Hematopoietic multipotent progenitor cell treated with erythropoietin and hydrocortisone succinate and interleukin-3 and kit ligand, for 6 days (in vitro differentiated cells): ENCODE measurements at places on chromosomes 5 and 9.

GRCh38 chr5:37197340-37198050 is 51.7 kb downstream of the CPLANE1 start:
- DNase-seq: peak; percentile 36

- DNase-seq: no peak
Measured at GRCh38 chr9:108919517-108919916, 14.4 kb downstream of the ELP1 start.

DNA sequence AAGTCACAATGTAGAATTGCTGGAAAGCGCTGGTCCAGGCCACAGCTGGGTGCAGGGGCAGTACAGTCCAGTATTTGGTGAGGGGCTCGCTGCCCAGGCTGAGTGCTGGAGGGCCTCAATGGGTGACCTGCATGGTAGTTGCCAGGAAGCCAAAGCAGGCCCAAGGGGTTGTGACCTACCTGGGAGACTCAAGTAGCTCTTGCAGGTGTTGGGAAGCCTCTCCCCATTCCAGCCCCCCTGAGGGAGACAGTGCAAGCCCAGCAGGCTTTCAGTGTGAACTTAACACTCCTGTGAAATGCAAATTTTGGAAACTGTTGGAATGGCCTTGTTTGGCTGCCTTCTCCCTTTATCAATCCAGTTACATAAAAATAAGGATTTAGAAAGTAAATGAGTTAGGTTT is 13.9 kb downstream of the KDM4C start:
- no peak for DNase-seq

- peak; percentile 80 for DNase-seq
Measured at GRCh38 chr5:13591621-13592020, 352.9 kb downstream of the DNAH5 start.

GRCh38 chr9:98539954-98540353 is 168.8 kb downstream of the GABBR2 start:
- no peak for DNase-seq

GRCh38 chr5:143506836-143507552 is 103.5 kb upstream of the NR3C1 start:
- no peak for DNase-seq

- no peak for DNase-seq
Measured at GRCh38 chr5:39513236-39513635, 88.5 kb upstream of the DAB2 start.

DNA sequence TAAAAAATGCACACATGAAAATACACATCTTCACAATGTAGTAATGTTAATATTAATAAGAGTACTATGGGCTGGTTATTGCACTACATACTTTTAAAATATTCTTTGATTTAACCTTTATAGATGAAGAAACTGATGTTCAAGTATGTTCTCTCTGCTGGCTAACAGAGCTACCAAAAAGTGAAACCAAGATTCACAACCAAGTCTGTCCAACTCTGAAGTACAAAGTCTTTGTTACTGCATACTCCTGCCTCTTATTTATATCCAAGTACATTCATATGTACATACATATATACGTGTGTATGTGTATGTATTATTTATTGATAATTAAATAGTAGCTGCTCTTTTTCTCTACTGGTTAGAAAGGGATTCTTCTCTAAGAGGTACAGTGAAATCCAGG is 325.6 kb downstream of the BNC2 start:
- no peak for DNase-seq

- no peak for DNase-seq
Measured at GRCh38 chr5:52748590-52748989, 39.1 kb upstream of the ITGA1 start.

DNA sequence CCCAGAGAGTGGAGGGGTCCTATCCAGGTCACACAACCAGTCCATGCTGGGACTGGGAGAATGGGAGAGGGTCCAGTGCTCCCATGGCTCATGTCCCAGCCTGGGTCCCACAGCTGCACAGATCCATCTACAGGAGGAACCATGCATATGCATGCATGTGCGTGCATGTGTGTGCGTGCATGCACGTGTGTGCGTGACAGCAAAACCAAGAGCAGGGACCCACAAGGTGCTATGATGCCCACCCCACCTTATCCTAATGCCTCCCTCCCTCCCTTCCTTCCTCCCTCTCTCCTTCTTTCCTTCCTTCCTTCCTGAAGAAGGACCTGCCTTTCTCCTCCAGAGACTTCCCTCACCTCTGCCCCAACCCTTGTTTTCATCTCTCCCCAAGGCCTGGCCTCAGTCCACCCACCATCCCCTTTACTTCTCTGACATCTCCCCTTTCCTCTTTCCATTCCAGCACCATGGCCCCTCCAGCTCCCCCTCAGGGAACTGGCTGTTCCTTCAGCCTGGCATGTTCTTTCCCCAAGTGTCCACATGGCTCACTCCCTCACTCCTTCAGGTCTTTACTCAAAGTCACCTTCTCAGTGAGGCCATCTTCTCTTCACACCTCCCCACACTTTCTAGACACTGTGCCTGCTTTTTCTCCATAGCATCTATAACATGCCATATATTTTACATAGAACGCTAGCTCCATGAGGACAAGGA is 21.8 kb downstream of the AQP7 start:
- DNase-seq: no peak

GRCh38 chr5:116652196-116652729 is 77.6 kb upstream of the SEMA6A start:
- DNase-seq: no peak

GRCh38 chr9:5832071-5832537 is 813 bp downstream of the ERMP1 start:
- peak; percentile 79 for DNase-seq

GRCh38 chr9:35478871-35479270 is 11.0 kb upstream of the RUSC2 start:
- no peak for DNase-seq

DNA sequence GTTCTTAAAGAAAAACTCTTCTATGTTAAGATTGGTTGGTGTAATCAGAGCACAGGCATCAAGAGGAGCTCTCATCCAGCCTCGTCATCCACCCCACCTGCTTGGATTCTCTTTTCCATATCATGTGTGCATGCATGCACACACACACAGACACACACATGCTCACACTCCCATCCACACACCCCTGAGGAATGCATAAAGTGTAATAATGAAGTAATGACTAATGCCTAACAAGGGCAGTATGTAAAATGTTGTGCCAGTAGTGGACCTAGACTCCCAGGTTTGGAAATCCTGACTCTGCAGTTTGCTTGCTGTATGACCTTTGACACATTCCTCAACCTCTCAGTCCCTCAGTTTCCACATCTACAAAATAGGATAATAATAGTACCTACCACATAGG is 280.0 kb upstream of the ANKRD55 start:
- no peak for DNase-seq

GRCh38 chr5:173707392-173707791 is 90.9 kb upstream of the BOD1 start:
- DNase-seq: peak; percentile 14

- no peak for DNase-seq
Measured at GRCh38 chr5:39462211-39462610, 37.4 kb upstream of the DAB2 start.

DNA sequence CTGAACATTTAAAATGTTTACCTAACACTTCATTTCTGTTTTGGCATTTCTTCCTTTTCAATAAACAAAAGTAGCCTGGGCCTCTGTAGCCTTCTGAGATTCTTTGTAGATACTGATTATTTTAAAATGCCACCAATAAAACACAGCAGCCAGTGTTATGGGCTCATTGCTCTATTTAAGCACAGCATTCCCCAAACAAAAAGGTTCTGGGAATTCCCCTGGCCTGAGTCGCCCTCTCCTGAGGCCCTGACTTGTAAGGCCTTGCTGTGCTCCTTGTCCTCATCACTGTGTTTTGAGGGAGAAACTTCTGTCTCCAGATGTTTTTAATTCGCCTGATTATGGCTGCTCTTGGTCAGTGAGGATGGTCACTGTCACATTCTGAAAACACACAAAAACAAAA is 33.0 kb upstream of the CTXN3 start:
- DNase-seq: no peak

GRCh38 chr5:9157811-9158210 is 388.1 kb downstream of the SEMA5A start:
- no peak for DNase-seq

GRCh38 chr9:122446819-122447484 is 30.8 kb downstream of the OR1J1 start:
- peak; percentile 90 for DNase-seq

DNA sequence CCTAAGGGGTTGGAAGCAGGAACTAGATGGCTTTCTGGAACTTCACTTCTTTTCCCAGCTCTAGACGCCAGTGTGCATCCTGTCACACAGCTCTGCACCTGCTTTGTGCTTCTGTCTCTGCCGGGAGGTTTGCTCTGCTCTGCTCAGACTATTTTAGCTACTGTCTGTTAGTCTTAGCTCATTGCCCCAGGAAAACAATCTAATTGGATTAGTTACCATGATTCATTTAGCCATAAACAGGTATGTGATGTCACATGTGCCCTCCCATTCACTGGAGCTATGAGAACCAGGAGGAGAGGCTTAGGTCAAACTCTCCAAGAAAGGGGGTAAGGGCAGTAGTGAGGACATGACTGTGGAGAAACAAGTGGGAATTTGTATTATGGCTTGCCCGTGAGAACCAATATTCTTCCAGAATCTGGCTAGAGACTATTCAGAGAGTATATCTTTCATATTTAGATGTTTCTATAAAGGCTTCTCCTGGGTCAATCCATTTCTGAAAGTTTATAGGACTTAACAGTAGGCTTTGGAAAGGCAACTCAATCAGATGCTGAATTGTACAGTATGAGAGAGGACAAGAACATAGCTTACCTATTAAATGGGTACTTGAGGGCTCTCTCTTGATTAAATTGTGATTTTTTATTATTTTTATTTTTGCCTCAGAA is 22.4 kb upstream of the NREP start:
- DNase-seq: no peak

- DNase-seq: no peak
Measured at GRCh38 chr9:70480405-70480980, 66.0 kb upstream of the KLF9 start.

DNA sequence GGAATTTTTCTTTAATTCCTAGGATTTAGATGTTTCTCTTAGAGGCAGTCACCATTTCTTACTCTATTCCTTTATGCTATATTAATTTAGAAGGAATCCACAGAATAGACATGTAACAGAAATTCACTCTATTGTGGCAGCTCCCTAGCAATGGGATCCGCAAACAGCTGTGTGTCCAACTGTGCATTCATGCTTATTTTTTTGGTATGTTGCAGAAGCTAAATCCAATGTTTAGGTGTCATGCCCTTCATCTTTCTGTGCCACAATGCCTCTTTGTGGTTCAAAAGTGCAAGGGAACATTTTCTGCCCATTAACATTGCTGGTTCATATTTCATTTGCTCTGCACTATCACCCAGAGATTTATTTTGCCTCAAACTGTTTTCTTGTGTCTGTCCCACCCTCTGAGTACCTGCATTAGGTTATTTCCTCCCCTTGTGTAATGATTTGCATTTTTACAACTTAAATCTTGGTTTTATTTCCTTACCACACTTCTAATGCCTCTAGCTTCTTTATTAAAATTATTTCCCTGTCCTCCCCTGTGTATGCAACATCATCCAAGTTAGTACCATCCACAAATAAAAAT is 816.5 kb downstream of the EFNA5 start:
- DNase-seq: no peak

DNA sequence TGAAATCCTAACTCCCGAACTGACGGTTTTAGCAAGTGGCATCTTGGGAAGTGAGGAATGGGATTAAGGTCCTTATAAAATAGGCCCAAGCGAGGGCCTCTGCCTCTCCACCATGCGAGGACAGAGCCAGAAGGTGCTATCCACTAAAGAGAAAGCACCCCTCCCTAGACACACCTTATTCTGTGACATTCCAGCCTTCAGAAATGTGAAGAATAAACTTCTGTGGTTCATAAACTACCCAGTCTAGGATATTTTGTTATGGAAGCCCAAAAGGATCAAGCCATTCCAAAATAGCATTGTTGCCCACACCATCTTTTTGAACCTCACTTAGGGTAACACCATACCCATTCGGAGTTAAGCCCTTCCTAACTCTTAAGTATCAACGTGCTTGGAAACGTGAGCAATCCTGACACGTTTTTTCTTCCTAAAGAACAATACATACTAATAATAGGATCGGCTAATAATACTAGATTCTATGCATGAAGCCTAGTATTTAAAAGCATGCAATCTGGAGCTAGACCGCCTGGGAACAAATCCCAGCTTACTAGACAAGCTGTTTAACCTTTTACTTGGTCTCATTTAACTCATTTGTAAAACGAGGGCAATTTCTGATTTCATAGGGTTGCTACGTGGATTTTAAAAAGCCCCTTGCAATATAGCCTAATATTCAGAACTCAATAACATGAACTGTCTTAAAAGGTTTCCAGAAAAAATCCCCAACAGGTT is 1.1 kb upstream of the SMC2 start:
- peak; percentile 42 for DNase-seq

- DNase-seq: no peak
Measured at GRCh38 chr5:71640408-71640807, 53.3 kb downstream of the MCCC2 start.

- peak; percentile 39 for DNase-seq
Measured at GRCh38 chr5:129063483-129064113, 31.0 kb upstream of the ISOC1 start.

GRCh38 chr5:169886033-169886432 is 94.3 kb downstream of the INSYN2B start:
- no peak for DNase-seq

- no peak for DNase-seq
Measured at GRCh38 chr5:115087951-115088350, 81.8 kb downstream of the TRIM36 start.

- DNase-seq: no peak
Measured at GRCh38 chr5:56211298-56211865, 21.7 kb downstream of the ANKRD55 start.

GRCh38 chr9:109843641-109844040 is 63.6 kb downstream of the PALM2AKAP2 start:
- no peak for DNase-seq

DNA sequence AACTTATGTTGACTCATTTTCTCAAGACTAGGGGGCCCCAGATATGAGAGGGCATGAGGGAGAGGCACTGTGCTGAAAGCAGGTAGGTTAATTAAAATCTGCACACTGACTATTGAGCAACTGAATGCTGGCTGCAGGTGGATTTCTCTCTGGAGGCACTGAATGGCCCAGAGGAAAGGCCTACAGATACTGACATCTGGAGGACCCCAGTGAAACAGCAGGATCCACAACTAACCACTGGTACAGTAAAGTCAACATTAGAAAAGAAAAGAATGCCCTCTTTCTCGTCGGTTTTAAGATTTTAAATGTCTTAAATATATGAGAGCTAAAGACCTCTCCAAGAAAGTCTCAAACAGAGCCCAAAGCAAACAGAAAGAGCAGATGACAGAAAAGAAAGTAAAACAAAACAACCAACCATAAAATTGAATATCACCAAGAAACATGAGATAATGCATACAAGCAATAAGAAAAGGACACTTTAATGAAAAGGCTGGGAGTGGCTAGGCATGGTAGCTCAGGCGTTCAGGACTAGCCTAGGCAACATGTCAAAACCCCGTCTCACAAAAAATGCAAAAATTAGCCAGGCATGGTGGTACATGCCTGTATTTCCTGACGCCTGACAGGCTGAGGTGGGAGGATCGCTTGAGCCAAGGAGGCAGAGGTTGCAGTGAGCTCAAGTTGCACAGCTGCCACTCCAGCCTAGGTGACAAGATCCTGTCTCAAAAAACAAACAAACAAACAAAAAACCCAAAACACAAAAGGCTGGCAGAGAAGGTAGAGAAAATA is 43.3 kb downstream of the PUM3 start:
- DNase-seq: peak; percentile 22

GRCh38 chr5:126967808-126968466 is 62.4 kb downstream of the MARCHF3 start:
- DNase-seq: peak; percentile 71

GRCh38 chr5:153445875-153446579 is 44.4 kb upstream of the GRIA1 start:
- no peak for DNase-seq
